ENCODE measurements at places on chromosomes 5 and 9.

- DNase-seq, result no peak
Measured at GRCh38 chr9:36319806-36320205, 61.6 kb upstream of the GNE start.

DNA sequence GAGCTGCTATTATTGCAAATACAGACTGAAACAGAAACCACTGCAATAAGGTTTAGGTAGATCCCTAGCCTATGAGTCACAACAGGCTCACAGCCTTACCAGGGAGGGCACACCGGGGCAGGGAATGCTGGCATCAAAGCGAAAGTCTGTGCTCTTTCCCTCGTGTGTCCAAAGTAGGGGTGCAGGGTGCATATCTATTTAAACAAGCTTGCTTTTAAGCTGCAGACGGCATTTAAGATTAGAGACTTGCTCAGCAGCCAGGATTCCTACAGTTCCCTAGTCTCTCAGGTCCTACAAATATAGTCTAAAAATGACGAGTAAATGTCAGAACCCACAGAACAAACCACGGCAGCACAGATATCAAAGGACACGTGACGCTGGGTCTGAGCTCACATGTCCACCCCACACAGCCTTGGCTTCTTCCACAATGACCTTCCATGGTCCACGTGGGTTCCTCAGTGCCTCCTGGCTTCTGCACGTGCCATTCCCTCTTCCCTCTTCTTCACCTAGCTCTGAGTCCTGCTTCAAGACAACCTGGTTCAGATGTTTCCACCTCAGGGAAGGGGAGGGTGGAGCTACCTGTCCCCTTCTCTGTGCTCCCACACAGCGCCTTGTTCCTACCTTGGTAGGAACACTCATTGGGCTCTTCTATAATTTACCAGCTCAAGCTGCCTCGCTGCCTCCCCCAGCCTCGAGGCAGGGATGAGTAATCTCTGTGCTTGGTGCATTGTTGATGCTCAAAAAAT lies 193.2 kb downstream of the MAPKAP1 start:
- DNase-seq, result no peak

DNA sequence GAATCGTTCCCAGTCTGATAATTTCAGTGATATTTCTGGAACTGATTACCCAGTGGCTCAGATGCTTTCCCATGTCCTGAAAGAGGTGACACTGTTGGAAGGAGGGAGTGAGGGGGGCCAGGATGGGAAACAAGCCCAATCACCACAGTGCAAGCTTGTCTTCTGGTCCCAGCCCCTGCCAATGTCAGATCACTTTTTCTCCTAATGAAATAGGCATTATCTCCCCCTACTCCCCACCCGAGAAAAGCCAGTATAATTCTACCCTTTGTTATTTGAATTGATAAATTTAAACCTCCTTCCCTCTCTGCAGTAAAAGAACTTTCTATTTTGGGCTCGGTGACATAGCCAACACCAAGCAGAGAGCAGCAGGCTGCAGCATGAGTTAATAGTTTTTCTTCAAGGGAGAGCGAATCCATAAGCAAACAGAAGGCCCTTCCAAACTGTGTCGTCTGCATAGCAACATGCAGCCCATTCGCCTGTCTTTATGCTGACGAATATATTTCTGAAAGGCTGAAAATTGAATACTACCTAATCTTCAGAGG lies 14.6 kb upstream of the PPP2CA start:
- DNase-seq, result no peak

DNA sequence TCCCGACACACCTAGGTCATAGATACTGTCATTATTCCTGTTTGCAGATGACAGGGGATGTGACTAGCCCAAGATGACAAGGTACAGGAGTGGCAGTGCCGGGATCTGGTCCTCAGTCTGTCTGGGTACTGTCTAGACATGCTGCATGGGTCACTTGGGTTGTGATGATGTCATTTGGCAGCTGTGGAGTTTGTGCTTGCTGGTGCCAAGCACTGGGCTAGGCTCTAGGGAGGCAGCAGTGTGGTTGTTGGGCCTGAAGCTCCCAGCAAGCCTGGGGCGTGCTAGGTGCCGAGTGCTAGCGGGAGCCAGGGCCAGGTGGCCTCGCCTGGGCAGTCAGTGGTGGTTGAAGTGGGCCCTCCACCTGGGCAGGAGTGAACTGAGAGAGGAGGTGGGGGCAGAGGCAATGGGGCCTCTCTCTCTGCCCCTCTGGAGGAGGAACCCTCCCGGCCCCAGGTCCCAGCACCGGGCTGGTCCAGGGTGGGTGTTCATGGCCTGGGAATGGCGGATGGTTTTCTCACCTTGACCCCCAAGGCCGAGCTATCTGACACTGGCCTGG lies 8.8 kb upstream of the ASB6 start:
- DNase-seq, result no peak

DNA sequence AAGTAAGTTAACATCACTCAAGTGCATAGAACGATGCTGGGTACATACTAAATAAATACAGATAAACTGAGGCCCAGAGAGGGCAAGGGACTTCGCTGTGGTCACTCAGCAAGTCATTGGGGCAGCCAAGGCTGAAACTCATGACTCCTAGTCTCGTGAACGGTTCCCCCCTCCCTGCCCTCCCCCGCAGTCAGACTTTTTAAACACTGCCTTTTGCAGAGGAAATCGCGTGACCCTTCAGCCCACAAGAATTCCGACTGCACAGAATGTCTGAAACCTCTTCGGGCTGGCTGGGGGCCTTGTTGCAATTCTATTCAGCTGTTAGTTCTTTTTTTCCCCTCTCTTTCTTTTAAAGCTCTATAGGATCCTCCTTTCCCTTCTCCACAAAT lies 28.1 kb downstream of the NEK6 start:
- DNase-seq, result no peak

- no peak for DNase-seq
Measured at GRCh38 chr9:84343111-84343521, 2.6 kb upstream of the SLC28A3 start.

- DNase-seq, result no peak
Measured at GRCh38 chr5:178416206-178416882, 173.8 kb downstream of the COL23A1 start.

DNA sequence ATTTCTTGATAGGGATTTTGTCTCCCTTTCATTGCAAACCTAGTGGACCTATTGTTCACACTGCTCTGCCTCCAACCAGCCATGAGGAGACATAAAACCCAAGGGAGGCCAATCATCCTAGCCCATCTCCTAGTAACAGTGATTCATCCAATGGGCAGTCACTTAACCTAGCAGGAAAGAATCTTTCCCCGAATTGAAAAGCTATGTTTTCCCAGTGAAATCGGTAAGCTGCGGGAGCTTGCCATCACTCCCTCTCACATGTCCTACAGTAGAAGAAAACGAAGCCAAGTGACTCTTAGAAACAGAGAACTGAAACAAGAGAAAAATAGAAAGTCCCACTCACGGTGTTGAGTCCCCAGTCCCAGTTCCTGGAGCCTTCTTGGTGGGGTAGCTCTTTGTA lies 123.3 kb downstream of the SUSD1 start:
- DNase-seq, result no peak

GRCh38 chr5:140073296-140073695 lies 30.2 kb upstream of the NRG2 start:
- DNase-seq, result no peak

- DNase-seq, result no peak
Measured at GRCh38 chr5:119390404-119390803, 34.6 kb downstream of the TNFAIP8 start.

- no peak for DNase-seq
Measured at GRCh38 chr5:1187234-1187949, 14.0 kb upstream of the SLC6A19 start.

DNA sequence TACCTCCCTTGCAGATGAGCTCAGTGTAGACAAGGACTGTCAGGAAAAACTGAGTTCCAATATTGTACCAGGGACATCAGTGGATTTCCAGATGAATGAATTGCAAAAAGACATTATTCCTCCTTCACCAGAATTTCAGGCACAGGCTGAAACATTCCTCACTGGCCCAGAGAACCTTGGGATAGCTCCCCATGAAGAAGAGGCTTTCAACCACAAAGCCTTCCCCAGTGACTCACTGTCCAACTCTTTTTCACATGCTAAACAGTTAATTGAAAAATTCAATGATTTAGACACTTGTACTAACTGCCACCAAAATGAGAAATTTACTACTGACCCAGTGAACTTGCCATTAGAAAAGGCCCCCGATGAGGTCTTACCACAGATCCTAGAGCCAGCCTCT lies 144.5 kb downstream of the UNC13B start:
- DNase-seq, result no peak

GRCh38 chr9:76369583-76369982 lies 24.6 kb downstream of the RFK start:
- DNase-seq, result peak; percentile 98

DNA sequence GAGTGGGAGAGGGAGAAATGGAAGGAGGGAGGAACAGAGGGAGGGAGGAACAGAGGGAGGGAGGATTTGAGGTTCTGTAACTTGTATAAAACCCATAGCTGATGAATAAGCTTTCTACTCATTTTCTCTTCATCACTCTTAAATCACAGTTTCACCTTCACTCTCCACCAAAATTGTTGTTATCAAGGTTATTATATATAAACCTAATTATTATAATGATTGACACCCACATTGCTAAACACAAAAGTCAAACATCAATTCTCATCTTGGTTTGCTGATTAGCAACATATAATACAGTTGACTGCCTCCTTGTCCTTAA lies 229.0 kb upstream of the PAPPA start:
- no peak for DNase-seq

- no peak for DNase-seq
Measured at GRCh38 chr5:126438267-126438666, 15.1 kb downstream of the GRAMD2B start.

DNA sequence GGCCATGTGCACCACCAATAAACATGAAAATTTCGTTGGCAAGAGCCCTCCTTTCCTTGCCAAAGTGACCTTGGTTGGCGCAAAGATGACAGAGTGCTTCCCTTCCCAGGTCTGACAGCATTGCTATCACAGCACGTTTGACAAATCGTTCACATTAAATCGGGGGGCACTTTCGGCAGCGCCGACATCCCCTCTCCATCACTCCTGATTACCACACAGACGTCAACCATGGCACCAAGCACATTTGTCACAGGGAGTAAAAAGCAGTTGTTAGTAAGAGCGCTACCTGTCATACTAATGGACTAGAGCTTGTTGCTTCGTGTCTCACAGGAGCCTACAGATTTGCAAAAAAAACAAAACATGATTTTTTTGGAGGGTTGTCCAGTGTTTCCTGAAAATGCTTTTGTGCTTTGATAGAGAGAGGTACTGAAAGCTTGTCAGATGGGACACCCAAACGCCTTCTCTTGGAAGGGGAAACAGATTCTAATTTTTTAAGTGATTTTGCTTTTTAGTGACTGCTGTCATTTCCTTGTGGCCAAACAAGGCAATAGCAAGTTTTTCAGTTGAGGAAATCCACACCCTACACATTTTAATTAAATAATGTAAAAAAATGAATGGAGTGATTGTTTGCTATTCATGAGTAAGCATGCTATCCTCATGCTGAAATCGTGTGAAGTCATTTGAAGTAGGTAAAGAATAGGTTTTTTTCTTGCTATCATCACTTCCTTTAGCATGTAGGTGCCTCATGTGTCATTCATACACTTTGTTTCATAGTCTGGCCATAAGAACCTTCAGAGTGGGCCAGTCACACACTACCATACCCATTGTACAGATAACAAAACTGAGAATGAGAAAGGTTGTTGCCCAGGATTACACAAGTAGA lies 682.8 kb upstream of the WWC1 start:
- no peak for DNase-seq

DNA sequence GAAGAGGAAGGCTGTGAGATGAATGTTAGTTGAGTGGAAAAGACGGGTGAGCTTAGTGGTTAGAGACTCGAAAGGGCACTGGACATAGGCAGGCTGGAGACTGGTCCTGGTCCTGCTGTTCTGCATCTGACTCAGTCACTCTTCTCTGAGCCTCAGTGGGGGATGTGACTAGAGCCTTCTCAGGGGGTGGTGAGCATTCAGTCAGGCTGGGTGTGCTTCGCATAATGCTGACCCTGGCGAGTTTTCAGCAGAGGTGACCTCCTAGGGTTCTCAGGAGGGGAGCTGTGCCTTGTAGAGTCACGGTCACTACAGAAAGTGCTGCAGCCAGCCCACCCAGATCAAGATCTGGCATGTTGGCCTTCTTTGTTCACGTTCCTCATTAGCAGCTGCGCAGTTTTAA lies 44.3 kb downstream of the PRRC2B start:
- DNase-seq, result no peak

DNA sequence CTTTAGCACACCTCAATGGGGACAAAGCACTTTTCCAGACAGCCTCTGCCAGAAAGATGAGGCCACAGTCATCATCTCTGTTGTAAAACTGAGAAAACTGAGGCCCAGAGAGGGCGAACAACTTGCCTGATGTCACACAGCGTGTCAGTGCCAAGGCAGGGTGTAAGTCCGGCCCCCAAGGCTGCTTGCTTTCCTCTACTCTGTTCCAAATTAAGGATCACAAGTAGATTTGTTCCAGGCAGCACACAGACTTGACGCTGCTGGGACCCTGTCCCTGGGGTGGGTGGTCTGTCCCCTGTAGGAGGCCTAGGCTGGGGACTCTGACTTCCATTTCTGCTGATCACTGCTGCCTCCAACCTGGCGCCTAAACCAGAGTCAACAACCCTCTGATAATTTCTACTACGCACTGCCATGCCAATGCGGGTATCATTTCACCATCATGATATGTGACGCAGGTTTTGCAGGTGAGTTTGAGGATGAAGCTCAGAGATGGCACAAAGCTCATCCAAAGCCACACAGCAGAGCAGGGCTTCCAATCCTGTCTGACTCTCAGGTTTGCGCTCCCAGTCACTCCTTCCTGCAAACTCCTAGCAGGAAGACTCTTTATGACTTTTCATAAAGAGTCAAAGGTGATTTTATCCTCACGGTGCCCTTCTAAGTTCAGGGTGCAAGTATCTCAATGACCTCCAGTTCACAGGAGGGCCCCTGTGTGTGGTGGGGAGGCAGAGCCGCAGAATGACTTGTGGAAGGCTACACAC lies 13.5 kb upstream of the RALGDS start:
- no peak for DNase-seq

DNA sequence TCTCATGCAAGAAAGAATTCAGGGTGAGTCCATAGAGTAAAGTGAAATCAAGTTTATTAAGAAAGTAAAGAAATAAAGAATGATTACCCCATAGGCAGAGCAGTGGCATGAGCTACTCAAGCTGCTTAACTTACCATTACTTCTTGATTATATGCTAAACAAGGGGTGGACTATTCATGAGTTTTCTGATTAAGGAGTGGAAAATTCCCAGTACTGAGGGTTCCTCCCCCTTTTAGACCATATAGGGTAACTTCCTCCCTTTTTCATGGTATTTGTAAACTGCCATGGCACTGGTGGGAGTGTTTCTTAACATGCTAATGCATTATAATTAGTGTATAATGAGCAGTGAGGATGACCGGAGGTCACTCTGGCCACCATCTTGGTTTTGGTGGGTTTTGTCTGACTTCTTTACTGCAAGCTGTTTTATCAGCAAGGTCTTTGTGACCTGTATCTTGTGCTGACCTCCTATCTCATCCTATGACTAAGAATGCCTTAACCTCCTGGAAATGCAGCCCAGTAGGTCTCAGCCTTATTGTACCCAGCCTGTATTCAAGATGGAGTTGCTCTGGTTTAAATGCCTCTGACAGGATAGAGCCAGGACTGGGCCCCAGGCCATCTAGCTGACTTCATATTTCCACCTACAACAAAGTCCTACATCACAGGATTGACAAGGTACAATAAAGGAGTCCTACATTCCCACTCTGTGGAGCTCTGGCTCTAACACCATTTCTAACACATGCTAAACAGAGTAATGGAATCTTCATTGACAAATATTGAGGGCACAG lies 186.7 kb downstream of the NXNL2 start:
- no peak for DNase-seq

Measured in SK-N-DZ (cell line).